ENCODE measurements at places on chromosomes 5 and 9.

- no peak for DNase-seq
Measured at GRCh38 chr5:148820461-148821395, 5.7 kb upstream of the ADRB2 start.

- DNase-seq, result no peak
Measured at GRCh38 chr5:173329491-173330337, 1.5 kb upstream of the STC2 start.

- no peak for DNase-seq
Measured at GRCh38 chr5:40680741-40681362, 1.1 kb downstream of the PTGER4 start.

GRCh38 chr5:140549237-140550144 is 2.0 kb downstream of the EIF4EBP3 start:
- no peak for DNase-seq

GRCh38 chr5:137735555-137736284 is at the start of gene KLHL3:
TSS of gene KLHL3 (minus strand) at chr5:137736089. CDS start at chr5:137735646, 443 bp downstream.
- peak; percentile 11 for DNase-seq

GRCh38 chr9:111965566-111966019 is 69.0 kb downstream of the UGCG start:
- no peak for DNase-seq

DNA sequence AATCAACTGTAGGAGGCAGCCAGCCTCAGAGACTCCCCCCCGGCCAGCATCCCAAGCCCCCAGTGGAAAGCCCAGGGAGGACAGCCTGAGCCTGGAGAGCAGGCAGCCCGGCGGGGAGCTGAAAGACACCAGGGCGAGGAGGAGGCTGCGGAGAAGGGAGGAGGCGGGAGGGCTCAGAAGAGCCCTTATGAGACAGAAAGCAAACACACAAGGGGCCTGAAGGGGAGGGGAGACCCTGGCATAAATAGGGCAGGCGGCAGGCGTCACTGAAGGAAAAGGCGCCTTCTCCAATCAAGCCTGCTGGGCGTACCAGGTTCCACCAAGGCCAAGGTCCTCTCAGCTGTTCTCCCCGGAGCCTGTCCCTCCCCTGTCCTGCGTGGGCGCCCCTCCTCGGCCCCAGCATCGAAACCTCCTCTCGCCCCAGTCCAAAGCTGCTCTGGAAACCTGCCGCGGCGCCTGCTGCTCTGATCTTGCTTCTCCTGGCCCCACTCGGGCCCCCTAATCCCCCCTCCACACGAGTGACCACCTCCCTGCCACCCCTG is 1.3 kb downstream of the SLC9A3 start:
- peak; percentile 81 for DNase-seq

GRCh38 chr5:33649549-33650482 is 209.1 kb downstream of the TARS1 start:
- DNase-seq, result no peak

DNA sequence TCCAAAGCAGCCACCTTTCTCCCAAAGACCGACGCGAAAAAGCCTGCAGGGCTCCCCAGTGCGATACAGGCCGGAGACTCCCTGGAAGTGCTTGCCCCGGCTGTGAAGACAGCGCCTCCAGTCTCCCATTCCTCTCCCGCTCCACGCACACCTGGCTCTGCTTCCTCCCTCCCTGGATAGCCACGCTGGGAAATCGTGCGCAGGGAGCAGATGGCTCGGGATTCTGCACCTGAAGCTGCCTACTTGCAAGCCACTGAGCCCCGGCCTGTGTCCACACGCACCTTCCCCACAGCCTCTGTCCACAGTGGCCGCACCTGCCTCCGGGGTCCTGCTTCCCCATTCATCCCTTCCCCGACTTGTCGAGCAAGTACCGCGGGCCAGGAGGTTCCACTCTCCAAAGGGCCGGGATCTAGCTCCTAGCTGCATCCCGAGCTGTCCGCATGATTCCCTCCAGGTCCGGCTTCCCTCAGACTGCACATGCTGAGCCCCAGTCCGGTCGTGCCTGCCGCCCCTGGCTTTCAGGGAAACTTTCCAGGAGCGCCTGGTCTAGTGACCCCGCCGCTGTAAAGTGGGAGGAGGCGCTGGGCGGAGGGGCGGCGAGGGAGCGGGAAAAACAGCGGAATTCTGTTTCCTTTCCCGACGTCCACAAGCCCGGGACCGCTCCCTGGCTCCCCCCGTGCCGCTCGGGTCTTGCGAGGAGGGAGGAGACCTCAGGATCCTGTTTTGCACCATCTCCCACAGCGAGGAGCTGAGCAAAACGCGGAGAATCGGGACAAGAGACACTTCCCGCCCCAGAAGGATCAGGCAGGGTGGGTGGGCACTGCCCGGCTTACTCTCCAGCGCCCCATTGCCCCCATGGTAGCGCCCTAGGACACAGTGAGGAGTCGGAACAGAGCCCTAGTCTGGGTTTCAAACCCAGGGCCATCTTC is 2.0 kb downstream of the SEMA6A start:
- DNase-seq, result no peak

- DNase-seq, result no peak
Measured at GRCh38 chr5:83377131-83377865, 94.2 kb upstream of the VCAN start.

GRCh38 chr9:114186605-114187289 is 31.4 kb downstream of the COL27A1 start:
- no peak for DNase-seq

DNA sequence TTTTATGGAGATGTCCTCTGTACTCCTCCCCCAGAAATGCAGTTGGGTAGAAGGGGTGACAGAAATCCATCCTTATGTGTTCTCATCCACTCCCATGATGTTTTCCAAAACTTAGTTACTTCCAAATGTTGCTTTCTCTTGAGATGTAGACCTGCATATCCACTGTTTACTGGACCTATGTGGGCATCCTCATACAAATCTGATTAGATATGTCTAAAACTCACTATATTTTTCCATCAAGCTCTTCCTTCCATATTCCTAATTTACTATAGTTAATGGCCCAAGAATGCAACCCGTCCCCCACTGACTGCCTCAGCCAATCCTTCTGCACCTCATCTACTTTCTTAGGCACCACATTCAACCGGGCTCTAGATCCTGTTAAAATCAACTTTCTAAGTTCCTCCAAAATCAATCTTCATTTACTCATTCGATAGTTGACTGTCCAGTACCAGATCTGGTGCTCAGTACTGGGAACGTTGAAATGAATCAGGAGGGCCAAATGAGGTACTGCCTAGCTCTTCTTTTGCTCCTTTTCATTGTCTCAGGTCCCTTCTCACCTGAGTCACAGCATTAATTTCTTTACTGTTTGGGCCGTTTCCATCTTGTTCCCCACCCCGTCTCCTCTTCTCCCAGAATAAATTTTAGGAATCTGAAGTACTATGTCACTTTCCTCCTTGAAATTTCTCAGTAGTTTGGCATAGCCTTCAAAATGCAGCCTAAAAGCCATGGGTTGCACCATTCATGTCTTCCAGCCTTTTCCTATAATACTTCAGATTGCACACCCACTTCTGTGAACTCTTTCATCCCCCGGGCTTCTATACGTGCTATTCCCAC is 7.9 kb downstream of the PLK2 start:
- DNase-seq, result no peak

- no peak for DNase-seq
Measured at GRCh38 chr5:139850423-139851016, 54.9 kb downstream of the PSD2 start.

- no peak for DNase-seq
Measured at GRCh38 chr5:149205625-149206523, 64.6 kb downstream of the ABLIM3 start.

DNA sequence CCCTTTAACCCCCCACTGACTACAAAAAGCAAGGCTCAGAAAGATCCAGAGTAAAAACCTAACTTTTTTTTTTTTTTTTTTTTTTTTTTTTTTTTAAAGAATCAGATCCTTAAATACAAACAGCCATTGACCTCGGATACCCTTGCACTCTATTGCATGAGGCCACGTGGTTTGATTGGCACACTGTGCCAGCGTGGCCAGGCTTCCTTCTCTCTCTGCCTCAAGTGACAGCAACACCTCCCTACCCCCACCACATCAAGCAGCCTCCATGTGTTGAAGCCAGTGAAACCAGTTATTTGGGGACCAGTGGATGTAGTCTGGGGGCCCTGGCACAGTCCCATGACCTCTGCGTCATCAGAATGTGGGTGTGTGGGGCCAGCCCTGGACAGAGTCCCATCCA is 71.4 kb downstream of the OTULIN start:
- DNase-seq, result no peak

DNA sequence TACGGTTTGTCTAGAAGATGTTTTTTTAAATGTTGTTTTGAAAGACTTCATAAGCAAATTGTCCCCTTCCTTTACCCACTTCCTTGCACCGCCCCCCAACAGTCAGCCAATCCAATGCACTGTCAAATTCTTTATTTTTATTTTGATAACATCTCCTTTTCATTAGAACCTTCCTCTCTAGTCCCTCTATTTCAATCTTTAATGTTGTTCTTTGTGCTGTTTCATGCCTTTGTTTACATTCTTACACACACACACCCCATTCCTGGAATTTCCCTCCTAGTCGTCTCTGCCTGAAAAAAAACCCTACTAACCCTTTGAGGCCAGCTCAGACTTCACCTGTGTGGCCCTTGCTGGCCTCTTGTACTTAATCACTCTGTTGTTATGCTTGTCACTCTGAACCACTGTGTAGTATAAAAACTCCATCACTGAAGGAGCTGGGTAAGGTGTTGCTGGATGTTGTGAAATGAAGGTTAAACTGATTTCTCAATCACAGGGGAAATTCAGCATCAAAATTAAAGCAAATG is 133.4 kb downstream of the UGCG start:
- DNase-seq, result no peak

DNA sequence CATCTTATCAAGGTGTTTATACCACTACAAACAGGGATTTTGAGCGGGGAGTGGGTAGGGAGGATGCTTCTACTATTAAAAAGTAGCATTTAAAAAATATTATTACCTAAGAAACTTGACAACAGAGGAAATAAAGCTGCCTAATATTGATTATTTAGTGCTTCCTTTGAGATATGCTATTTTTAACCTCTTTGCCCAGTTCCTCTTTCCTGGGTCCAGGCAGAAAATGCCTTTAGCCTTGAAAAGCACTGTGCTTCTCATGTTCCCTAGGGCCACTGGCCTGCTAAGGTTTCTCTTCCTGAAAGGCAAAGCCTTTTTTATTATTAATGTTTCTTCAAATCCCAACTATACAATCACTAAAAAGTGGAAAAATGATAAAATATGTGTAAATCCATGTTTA is 217.2 kb upstream of the HAPLN1 start:
- DNase-seq, result no peak

- no peak for DNase-seq
Measured at GRCh38 chr5:73969195-73970036, 343.4 kb downstream of the ARHGEF28 start.

DNA sequence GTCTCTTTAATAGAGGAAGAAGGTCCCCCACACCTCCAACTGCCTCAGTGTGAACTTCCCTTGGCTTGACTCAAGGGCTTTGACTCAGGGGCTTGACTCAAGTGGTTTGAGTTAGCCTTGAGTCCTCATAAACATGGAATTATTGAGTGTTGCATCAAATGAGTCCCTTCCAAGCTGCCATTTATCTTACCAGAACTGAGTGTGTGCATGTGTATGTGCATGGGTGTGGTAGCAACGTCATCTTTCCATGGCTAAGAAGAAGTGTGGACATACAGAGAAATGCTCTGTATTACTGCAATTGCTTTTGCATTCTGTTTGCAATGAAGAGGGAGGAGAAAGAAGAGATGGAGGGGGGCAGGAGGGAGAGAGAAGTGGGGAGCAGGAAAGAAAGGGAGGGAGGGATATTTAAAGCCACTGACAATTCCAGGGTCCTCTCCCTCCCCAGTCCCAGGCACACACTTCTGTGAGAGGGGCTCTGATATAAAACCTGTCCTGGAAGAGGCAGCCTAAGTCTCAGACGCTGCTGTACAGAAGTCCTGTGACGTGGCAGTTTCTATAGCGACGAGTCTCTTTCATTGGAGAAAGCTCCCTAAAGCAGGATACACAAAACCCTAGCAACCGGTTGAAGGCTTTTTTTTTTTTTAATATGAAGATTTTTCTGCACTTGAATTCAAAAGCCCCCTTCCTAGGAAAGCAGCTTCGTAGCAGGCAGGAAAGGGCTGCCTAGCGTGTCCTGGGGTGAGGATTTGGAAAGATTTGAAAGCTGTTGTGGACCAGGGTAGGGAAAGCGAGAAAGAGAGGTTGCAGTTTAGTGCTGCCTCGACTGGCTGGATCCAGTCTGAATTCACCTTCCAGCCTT is 93.3 kb upstream of the MAP1B start:
- DNase-seq, result peak; percentile 78

GRCh38 chr9:27561685-27562084 is 11.6 kb downstream of the C9orf72 start:
- no peak for DNase-seq
